ENCODE measurements at places on chromosomes 6 and 20.

DNA sequence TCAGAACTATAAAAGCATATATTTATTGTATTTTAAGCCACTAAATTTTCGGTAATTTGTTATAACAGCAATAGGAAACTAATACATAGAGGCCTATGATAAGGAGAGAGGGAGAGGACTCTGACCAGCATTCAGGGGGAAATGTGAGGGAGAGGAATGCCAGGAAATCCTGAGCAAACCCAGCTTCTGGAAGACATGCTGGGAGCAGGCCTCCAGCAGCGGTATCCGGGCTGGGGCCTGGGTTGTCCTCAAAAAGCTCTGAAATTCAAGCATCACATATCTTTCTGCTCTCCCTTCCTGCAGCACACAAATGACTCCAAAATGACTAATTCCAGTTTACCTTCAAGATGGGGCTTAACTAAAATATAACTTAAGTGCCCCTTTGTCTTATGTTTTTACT lies 33.4 kb upstream of the RIMS1 start:
- DNase-seq, result no peak

DNA sequence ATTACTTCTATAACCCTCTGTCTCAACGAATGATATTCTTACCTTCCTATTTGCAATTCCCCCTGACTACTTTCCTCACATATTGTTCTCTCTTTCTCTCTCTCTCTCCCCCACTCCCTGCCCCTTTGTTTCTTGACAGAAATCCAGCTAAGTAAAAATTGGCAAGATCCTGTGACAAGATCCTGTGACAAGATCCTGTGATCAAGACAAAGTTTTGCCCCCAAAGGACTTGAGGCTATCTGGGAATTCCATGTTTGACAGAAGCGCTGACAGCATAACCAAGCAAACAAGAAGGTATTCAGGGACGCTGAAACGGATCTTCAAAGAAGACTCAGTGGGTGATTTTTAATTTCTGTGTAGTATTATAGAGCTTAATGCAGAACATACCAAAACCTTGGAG lies 5.5 kb upstream of the HBS1L start:
- DNase-seq, result no peak

DNA sequence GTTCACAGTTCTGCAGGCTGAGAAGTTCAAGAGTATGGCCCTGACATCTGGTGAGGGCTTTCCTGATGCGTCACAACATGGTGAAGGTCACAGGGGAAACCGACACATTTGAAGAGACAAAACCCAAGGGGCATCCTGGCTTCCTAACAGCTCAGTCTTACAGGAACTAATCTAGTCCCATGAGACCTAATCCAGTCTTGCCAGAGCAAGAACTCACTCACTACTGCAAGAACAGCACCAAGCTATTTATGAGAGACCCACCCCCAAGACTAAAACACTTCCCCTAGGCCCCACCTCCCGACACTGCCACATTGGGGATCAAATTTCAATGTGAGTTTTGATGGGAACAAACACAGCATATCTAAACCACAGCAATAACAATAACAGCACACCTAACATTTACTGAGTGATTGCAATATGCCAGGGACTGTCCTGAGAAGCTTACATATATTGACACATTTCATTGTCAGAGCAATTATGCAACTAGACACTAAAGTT lies 46.6 kb downstream of the TPBG start:
- DNase-seq, result peak; percentile 6

DNA sequence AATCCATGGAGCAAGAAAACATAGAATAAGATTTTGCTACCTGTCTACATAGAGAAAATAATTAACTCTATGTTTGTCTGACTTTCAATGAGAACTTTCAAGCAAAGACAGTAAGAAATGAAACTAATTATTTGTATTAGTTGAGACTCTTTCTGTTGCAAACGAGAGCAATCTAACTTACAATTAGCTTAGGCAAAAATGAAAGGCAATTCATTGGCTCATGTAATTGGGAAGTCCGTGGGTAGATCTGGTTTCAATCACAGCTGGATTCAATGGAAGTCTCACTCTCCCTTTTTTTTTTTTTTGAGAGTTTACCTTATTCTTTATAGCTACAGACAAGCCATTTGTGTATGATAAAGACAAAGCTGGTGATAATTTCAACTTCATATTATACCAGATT lies 68.2 kb upstream of the STXBP5 start:
- DNase-seq, result no peak

DNA sequence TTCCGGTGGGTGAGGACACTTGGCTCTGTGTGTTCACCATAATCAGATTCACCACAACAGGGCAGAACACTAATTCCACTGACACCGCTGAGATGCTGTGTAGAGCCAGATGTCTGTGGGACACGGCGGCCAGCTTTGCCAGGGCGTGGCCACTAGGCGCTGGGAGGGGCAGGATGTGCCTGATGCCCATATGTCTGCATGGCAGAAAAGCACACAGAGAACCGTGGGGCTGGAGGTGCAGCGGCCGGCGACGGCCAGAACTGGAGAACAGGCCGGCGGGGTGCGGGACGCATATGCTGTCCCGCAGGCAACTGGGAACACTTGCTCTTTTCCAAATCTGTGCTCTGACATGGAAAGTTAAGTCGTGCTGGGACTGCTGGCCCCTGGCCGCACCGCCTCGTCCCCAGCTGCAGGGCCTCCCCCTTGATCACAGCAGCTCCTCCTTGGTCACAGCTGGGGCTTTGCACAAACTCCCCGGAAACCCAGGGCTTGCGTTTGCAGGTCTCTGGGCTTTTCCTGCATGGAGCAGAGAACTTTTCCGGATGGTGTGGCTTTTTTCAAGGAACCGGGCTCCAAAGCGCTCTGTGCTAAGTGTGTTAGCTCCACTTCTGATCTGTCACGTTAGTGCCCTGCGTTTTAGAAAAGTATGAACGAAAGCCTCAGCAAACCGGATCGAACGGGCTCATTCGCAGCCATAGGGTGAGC lies 31.1 kb downstream of the NTSR1 start:
- DNase-seq, result no peak

GRCh38 chr6:39812853-39813533 lies 20.8 kb downstream of the DAAM2 start:
- peak; percentile 54 for DNase-seq

DNA sequence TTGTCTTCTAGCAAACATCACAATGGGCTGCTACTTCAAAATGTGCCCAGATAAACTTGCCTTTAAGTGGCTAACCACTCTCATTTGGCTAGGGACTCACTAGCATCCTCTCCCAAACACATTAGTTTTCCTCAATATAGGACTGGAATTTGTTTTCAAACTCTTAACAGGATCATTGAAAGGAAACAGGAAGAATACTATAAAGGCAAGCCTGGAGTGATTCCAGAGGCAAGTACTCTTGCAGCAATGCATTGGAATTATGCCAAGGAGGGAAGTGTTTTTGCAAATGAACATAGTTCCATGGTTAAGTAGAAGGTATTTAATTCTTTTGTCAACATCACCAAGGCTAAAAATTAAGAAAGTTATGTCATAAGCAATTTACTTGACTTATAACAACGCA lies 12.2 kb downstream of the EPHA7 start:
- DNase-seq, result no peak

GRCh38 chr6:148140772-148141557 lies 201.7 kb upstream of the SASH1 start:
- DNase-seq, result no peak

GRCh38 chr20:5686384-5687105 lies 63.7 kb upstream of the SHLD1 start:
- no peak for DNase-seq

DNA sequence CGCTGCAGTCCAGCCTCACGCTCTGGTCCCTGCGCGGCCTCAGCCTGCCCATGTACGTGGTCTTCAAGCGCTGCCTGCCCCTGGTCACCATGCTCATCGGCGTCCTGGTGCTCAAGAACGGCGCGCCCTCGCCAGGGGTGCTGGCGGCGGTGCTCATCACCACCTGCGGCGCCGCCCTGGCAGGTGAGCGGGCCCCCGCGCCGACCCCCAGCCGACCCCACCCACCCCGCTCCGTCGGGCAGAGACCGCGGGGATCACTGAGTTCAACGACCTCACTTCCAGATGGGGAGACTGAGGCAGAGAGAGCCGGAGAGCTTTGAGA lies 545 bp downstream of the SLC35D3 start:
- DNase-seq, result no peak

- DNase-seq, result no peak
Observed at GRCh38 chr20:48926267-48926666, 4.8 kb downstream of the ARFGEF2 start.
